ENCODE measurements at places on chromosomes 3 and 15.

DNA sequence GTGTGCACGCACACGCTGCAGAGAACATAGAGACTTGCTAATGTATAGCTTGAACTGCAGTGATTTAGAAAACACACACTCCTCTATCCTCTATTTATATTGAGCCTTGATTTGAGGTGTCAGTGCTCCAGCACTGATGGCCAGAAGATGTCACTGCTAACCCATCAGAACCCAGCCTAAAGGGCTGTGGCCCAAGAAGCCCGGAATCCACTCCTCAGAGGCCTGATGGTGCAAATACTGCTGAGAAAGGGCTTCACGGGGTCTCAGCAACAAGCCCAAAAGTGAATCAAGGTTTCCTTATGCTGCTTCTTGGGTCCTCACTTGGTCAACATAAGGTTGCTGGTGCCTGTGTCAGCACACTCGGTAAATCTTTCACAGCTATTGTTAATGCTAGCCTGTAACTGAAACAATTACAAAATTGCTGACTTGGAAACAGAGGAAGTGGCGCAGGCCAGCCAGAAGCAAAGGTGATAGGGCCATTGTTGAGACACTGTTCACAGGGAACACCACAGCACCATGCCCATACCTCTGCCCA, 60.3 kb downstream of the HEG1 start:
- peak; percentile 57 for DNase-seq

DNA sequence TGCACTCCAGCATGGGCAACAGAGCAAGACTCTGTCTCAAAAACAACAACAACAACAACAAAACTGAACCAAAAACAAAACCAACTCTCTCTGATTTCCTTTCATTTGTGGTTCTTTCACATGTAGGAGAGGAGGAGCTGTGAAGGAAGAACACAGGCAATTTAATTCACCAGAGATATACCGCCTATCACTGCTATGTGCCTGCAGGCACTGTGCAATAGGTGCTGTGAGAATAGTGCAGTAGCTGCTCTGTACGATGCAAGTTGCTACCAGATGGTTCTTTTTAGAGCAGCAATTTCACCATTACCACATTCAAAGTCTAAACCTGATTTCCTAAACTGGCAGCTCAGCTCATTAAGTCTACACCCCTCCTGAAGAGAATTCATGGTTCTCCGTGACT, 11.3 kb upstream of the PROK2 start:
- no peak for DNase-seq

GRCh38 chr15:38017721-38018120, 83.3 kb downstream of the TMCO5A start:
- no peak for DNase-seq

GRCh38 chr15:71149646-71150557, 34.6 kb downstream of the THSD4 start:
- no peak for DNase-seq

- peak; percentile 87 for DNase-seq
Measured at GRCh38 chr3:172666873-172667694, 43.8 kb downstream of the NCEH1 start.

DNA sequence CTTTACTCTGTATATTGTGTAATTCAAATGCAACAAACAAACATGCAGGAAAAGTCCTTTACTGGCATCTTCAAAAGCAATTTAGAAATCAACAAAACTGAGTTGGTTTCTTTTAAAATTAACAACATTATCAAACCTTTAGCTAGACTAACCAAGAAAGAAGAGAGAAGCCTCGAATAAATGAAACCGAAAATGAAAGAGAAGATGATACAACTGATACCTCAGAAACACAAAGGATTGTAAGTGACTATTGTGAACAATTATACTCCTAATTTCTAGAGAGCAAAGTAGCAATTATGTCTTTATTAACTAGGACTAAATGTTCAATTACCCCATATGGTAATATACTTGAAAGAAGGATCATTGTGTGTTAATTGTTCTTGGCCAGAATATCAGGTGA, 49.2 kb upstream of the P3H2 start:
- DNase-seq: no peak

DNA sequence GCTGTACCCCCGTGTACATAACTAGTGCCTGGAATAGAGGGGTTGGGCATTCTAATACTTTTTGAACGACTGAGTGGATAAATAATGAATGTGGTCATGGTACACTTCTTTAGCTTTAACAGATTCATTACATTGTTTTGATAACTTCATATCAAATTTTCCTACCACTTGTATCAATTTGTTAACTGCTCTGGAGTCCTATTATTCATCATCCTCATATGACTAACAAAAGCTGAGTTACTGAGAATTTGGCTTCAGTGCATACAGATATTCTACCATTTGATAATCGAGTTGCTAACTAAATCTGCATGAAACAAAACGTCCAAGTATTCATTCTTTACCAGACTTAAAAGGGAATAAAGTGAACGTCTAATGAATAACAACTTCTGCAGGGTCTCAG, 31.7 kb downstream of the FRMD5 start:
- no peak for DNase-seq

GRCh38 chr3:17946619-17947018, 204.2 kb upstream of the TBC1D5 start:
- no peak for DNase-seq

DNA sequence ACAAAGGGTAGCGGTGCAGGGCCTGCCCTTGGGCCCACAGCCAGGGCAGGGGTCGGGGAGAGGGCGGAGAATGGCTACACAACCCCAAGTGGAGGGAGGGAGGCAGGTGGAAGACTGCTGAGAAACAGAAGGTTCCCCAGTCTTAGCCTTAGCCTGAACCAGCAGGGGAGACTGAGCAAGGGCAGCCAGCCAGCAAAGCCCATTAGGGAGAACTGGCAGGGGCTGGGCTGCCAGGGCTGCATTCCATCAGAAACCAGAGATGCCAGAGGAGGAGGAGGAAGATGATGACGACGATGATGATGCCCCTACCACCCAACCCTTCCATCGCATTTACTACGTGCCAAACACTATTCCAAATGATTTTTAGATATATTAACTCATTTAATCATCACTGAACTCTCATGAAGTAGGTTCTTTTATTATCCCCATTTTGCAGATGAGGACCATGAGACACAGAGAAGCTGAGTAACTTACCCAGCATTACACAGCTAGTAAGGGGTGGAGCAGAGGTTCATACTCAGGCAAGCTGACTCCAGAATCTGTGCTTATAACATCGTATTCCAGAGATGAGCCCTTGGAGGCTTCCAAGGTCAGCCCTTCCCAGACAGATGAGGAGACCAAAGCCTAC, 8.7 kb downstream of the SEMA7A start:
- no peak for DNase-seq

GRCh38 chr3:146640955-146641867, 36.1 kb upstream of the PLSCR5 start:
- peak; percentile 54 for DNase-seq

DNA sequence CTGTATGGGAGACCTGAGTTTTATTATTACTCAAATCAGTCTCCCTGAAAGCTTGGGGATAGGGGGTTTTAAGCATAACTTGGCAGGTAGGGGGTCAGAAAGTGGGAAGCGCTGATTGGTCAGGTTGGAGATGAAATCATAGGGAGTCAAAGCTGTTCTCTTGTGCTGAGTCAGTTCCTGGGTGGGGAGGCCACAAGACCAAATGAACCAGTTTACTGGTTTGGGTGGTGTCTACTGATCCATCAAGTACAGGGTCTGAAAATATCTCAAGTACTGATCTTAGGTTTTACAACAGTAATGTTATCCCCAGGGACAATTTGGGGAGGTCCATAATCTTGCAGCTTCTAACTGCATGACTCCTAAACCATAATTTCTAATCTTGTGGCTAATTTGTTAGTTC, 17.8 kb upstream of the IQCF6 start:
- peak; percentile 55 for DNase-seq

- no peak for DNase-seq
Measured at GRCh38 chr3:71751602-71752001, 2.1 kb upstream of the GPR27 start.

DNA sequence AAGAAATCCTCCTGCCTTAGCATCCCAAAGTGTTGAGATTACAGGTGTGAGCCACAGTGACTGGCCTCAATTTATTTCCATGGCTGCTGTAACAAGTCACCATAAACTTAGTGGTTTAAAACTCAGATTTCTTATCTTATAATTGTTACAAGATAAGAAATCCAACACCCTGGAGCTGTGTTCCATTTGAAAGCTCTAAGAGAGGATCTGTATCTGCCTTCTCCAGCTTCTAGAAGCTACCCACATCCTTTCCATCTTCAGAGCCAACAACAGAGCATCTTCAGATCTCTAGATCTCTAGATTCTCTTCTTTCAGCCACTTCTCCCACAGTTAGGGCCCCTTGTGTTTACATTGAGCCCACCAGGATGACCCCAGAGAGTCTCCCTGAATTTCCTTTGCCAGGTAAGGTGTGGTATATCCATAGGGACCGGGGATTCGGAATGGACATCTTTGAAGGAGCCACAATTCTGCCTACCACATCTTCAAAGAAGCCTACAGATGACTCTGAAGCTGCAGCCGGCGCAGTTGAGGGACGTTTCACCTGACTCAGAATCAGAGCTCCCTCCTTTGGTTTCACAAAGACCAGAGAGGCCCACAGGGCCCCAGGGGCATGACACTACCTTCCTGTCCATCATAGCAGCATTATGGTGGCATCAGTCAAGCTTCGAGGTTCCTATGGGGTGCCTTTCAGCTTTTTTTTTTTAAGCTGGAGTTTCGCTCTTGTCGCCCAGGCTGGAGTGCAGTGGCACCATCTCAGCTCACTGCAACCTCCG, 87.0 kb upstream of the IGF1R start:
- DNase-seq: no peak

- DNase-seq: no peak
Measured at GRCh38 chr3:59772416-59773408, 722.9 kb upstream of the CFAP20DC start.

DNA sequence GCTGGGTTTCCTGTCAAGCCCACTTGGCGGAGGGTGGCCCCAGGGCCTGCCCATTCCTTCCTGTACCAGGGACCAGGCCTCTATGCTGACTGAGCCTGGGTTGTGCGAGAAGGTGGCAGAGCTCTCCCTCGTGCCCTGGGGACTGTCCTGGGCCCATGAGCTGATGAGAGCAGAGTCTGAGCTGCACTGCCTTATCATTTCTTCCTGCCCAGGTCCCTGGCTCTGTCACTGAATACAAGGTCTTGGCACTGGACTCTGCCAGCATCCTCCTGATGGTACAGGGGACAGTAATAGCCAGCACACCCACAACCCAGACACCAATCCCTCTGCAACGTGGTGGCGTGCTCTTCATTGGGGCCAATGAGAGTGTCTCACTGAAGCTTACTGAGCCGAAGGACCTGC, 7.5 kb downstream of the MPI start:
- DNase-seq: no peak

GRCh38 chr15:57334257-57334656, 42.0 kb upstream of the CGNL1 start:
- peak; percentile 46 for DNase-seq

DNA sequence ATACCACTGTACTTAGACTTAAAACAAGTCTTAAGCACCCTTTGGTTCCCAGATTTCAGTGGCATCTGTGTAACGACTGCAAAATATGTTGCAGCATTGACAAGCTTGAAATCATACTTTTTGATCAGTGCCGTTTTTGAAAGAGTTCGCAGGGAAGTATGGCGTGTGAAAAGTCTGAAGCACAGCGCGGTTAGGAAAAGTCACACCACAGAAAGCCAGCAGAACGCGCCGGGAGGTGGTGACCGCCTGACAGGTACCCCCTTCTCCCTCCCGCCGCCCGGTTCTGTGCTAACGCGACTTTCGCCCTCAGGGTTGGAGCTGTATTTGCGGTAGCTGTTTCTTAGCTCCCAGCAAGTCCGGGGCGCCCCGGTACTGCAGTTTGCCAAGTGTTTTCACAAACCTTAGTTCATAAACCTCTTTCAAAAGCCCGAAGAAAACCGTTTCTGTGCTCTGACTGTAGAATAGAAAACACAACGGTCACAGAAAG, 481 bp upstream of the CRYBG3 start:
- DNase-seq: peak; percentile 4

DNA sequence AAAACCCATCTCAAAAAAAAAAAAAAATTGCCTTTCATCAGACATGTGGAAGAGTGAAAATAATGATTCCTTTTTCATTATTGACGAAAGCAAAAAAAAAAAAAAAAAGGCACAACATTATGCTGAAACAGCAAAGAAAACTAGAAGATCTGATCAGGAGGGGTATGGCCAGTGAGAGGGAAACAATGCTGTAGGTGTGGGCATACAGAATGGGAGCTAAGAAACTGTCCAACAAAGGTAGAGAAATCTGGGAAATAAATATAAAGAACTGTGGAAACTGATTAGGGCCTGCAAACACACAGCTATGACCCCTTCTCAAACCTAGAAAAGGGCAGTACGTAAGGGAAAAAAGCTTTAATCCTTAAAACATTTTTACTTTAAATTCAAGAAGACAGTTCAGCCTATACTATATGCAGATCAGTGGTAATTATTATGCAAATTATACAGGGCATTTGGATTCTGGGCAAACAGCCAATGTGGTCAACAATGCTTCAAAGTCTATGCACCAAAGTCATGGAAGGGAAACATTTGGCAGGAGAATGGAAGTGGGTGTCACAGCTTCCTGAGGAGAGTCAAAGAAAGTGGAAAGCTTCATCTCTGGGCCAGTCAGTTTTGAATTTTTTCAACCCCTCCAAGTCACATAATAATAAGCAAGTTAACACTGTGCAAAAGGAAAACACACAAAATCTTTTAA, 68.3 kb upstream of the SLC12A8 start:
- DNase-seq: peak; percentile 3

DNA sequence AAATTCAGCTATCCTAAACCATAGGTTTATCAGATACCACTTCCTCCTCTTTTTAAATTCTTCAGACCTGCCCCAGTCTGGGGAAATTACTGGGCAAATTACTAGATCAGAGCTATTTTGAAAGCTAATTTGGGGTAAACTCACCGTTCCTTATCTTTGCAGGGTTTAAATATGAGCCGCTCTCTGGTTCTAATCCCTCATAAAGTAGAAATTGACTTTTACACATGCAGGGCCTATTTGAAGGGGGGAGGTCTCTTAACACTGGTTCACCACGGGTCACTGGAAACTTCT, 11.0 kb upstream of the MEIS2 start:
- no peak for DNase-seq

DNA sequence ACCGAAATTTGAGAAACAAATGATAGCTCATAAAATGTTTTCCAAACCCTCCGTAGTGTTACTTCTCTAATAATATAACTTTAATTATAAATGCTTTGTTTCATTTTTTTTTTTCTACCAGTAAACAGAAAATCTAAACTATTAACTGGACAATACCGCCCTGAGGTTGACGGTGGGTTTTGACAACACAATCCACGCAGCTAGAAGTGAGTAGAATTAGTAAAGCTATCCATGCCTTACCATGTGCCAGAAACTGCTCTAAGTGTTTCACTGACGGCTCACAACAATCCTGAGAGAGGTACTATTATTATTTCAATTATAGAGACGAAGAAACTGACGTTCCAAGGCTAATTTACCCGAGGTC, 410 bp downstream of the NDUFAF1 start:
- DNase-seq: no peak
